ENCODE measurements at places on chromosomes 1 and 21.

- peak; percentile 29 for DNase-seq
Measured at GRCh38 chr1:51518033-51518585, 957 bp downstream of the EPS15 start.

DNA sequence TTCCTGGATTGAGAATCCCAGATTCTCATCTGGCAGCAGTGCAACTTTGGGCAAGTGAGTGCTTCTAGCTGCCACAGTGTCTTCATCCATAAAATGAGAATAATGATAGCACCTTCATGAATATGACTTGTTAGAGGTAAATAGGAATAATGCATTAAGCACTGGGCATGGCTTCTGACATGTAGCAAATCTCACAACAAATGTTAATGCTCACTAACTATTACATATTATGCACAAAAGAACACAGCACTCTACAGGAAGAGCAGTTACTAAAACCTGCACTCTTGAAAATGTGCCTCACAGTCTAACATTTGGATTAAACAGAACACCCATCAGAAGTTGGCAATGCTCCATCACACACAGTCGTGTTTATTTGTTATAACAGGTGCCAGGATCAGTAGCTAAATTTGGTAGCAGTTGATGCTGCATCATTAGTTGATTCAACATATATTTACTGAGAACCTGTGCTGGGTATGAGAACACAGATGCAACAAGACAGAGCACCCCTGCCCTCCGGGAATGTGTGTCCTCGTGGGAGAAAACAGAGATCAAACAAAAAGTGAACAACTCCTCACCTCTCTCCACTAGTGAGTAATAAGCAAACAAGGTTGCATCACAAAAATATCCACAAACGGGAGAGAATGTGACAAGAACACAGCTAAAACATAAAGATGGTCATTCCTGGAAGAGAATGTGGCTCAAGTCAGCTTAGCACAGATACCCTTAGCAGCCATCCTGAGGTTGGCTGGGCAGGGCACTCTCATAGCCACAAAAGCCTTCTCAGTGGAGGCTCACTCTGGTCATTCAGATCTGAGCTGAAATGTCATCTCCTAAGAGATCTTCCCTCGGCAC lies 26.2 kb upstream of the LBR start:
- DNase-seq: no peak

DNA sequence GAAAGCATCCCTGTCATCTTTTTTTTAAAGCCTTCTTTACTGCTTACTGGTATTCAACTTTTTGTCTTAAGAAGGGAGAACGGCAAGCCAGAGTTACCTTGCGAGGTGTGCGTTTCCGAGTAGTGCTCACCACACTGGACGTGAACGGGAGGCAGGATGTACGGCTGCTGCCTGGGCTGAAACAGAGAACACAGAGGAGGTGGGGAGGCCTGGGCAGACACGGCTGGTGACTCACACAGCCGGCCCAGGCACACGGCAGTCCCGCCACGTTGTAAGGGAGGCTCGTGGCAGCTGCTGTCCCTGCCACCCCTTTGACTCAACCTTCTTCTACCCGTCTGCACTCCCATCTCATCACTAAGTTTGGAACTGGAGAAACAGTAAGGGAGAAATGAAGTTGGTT lies 105.8 kb downstream of the SMYD2 start:
- DNase-seq: no peak

DNA sequence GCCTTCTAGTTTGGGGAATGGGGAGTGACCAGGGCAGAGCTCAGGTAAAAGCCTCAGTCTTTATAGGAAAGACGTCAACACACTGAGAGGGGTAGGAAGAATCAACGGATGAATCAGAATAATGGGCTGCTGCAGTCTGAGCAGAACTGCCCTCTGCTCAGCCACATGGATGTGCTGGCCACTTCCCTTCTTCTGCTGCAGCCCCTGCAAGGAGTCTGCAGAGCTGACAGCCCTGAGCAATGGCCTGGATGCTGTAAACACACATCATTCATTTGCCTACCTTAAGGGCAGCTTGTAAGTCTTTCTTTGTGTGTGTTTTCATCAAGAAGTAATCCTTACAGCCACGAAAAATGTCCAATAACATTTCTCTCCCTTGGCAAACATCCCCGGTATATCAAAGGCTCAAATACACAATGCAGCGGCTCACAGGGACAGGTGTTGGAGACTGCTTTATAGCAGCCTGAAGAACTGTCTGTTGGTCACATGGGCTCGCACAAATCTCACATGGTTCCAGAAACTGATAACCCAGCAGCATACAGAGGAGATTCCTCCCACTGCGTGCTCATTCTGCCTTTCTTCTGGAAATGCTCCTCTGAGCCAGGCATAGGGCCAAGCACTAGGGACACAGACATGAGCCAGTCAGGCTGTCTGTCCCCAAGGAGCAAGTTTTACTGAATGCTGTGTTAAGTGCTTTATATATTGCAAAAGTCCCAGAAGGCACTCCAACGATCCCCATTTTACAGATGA lies 110.1 kb downstream of the HMGB4 start:
- DNase-seq: no peak

- no peak for DNase-seq
Measured at GRCh38 chr1:27551170-27551952, 52.6 kb downstream of the AHDC1 start.

GRCh38 chr1:177106614-177107365 lies 57.7 kb downstream of the ASTN1 start:
- DNase-seq: no peak

DNA sequence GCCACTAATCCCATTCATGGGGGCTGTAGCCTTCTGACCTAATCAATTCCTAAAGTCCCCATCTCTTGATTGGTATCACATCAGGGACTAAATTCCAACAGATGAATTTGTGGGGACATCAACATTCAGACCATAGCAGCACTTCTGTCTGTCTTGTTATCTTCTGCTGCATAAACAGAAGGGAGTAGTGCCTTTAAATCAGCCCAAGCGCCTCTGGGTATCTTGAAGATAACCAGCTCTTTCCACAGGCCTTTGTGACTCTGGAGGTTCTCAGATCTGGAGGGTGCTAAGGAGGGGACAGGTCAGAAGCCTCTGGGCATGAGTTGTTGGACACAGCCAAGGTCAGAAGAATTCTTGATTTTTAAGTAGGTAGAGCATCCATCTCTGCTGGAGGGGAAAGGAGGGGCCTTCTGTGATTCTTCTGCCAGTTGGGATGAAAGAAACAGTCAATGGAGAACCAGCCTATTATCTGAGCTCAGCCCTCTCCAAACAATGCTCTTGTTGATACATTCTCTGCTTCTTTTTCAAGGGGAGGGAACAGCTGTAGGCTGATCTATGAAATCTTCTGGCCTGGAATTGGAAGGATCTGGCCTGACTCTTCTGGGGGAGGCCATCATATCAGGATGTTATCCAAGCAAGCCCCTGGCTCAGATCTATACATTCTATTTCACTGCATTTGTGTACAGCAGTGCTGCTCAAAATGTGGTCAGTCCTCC lies 31.3 kb upstream of the LRIG2 start:
- no peak for DNase-seq

DNA sequence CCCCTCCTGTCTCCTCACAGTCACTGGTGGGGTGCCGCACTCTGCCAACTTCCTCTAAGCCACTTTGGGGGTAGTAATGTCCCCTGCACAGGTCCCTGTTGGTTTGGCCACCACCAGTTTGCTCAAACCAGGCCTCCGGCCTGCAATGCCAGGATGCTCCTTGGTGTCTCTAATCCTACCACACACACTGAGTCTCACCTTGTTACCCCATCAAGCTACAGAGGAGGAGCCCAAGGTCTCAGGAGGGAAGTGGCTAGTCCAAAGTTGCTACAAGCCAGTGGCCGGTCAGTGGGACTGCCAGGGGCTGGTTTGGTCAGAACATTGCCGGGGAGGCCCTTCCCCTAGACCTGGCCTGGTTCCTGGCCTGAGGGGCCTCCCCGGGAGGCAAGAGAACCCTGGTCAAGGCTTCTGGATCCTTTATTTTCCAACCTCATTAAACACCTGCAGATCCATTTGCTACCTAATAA lies 21.5 kb upstream of the LRP8 start:
- no peak for DNase-seq

GRCh38 chr21:26011292-26011940 lies 159.2 kb downstream of the APP start:
- no peak for DNase-seq

GRCh38 chr1:192160196-192160595 lies 1.9 kb downstream of the RGS18 start:
- DNase-seq: no peak

DNA sequence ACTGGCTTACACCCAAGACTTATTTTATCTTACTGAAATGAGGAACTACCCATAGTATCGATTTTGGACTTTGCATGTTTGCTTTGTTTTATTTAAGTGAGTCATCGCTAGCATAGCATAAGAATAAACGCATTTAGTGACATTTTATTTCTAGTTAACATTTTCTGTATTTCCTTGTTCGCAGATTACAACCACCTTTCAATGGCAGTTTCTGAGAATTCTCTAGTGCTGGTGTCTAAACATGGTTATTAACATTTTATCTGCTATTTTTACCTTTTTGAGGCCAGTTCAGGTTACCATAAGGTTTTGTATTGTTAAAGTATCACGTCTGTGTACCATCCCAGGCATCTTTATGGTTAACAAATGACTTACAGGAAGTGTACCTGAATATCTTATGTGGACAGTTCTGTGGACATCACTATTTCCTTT lies 24.5 kb downstream of the EEIG2 start:
- DNase-seq: no peak

- no peak for DNase-seq
Measured at GRCh38 chr1:114345930-114346479, 165.0 kb downstream of the TRIM33 start.

- DNase-seq: no peak
Measured at GRCh38 chr1:236151739-236152424, 9.5 kb downstream of the GPR137B start.

DNA sequence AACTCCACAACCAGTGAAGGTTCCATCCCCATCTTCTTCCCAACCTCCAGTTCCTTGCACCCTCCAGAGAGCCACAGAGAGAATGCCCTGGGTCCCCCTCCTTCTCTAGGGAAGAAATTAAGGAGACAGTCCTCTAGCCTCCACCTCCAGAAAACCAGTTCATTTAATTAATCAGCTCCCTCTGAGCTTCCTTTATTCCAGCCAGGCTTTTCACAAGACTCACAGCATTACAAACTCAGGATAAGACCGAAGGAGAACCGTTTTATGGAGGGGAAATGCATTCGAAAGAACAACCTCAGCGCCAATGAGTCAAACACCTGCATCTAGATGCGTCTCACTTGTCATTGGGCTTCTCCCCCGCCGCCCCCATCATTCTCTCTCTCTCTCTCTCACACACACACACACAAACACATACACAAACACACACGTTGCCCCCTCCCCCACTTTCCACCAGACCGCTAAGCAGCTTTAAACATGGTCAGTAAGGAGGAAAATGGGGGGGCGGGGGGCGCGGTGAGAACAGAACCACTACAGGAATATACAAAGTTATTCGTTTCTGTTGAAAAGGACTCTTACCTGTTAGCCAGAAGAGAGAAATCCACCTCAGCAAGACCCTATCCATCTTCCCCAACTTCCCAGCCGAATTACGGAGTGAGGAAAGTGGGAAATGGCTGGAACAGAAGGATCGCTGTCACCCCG lies 544 bp downstream of the ILDR2 start:
- peak; percentile 63 for DNase-seq

GRCh38 chr1:34263406-34263805 lies 86.7 kb downstream of the C1orf94 start:
- no peak for DNase-seq

GRCh38 chr1:63835128-63835527 lies 61.3 kb downstream of the ROR1 start:
- no peak for DNase-seq

- DNase-seq: no peak
Measured at GRCh38 chr1:27348861-27349783, 7.3 kb downstream of the SYTL1 start.

DNA sequence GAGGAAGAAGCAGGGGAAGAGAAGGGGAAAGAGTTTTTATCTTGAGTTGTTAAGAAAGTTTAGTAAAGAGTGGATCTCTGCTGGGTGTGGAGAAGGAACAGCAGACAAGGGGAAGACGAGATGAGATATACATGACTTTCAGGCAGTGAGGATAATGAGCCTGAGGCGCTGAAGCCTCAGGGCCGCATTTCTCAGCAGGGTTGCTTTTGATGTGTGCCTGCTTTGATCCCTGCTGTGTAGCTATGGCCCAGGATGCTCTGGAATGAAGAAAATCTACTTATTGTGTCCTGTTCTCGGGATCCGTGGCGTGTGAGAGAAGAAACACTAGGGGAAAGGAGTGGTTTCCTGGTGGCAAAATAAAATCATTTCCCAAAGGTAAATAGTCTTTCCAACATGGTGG lies 15.1 kb upstream of the RPE65 start:
- no peak for DNase-seq

DNA sequence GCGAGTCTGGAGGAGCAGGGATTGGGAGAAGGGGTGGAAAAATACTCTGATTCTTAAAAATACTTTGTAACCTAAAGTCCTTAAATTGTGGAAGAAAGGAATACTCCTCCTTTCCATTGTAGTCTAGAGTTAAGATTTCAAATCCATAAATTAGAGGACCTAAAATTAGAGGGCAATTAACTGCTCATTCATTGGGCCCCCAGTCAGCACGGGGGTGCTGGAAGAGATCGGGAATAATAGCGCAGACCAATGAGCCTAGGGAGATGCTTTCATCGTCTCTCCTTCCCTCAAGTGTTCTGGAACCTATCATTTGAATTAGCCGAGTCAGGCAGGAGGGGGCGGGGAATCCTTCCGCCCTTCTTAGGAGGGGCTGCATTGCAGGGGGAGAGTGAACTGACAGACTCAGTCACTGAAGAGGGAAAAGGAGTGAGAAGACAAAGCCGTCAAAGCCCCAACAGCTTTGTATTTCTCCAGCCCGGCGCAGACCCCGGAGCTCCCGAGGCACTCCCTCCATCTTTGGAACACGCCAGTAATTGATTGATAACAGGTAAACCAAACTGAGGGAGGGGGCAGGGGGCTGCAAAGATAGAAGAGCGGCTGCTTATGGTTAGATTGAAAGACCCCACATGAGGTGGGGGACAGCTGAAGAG lies at the start of gene MLLT11:
MLLT11 (plus strand) TSS at position 391 of the 650 bp plus-strand sequence. CDS start 6,828 bp downstream, outside the sequence.
- DNase-seq: no peak
